ENCODE measurements at places on chromosomes 13 and 19.

- peak; percentile 53 for DNase-seq
Measured at GRCh38 chr19:51735759-51736449, 12.1 kb upstream of the HAS1 start.

- no peak for DNase-seq
Measured at GRCh38 chr13:98697791-98698190, 54.7 kb downstream of the SLC15A1 start.

GRCh38 chr13:49220036-49220855 is at the start of gene MLNR:
Gene MLNR, plus strand, starts transcription at chr13:49220338. Its CDS starts 0 bp downstream, at chr13:49220338.
- DNase-seq: no peak

DNA sequence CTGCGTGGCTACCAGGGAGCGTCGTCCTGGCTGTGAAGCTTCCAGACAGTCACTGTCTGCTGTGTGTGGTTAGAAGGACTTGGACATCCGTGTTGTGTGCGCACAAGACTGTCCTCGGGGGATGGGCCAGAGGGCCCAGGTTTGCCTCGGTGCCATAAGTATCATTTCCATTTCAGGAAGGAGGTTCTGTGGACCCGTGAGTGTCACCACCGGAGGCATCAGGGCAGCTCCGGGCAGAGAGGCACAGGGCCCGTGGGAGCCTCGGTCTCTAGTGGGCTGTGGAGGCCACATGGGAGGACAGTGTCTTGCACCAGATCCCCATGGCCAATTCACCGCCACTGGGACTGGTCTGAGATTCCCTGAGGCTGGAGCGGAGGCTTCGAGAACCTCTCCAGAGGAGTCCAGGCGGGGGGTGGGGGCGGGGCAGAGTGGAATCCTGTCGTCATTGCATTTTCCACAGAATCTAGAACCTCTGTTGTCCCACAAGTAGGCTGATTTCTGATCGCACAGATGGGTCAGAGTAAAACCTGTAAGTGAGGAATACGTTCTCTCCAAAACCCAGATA is 6.0 kb downstream of the ZNF57 start:
- no peak for DNase-seq

- no peak for DNase-seq
Measured at GRCh38 chr19:33814181-33815165, 17.8 kb downstream of the KCTD15 start.

GRCh38 chr19:14432791-14433553 is at the start of gene PKN1:
Gene PKN1, plus strand, starts transcription at chr19:14433306. Its CDS starts 216 bp downstream, at chr19:14433522.
- DNase-seq: peak; percentile 84

Data from SJCRH30 (cell line).